ENCODE measurements at places on chromosomes 7 and 10.

GRCh38 chr10:110009736-110010475 lies 2.1 kb downstream of the ADD3 start:
- DNase-seq, result no peak

DNA sequence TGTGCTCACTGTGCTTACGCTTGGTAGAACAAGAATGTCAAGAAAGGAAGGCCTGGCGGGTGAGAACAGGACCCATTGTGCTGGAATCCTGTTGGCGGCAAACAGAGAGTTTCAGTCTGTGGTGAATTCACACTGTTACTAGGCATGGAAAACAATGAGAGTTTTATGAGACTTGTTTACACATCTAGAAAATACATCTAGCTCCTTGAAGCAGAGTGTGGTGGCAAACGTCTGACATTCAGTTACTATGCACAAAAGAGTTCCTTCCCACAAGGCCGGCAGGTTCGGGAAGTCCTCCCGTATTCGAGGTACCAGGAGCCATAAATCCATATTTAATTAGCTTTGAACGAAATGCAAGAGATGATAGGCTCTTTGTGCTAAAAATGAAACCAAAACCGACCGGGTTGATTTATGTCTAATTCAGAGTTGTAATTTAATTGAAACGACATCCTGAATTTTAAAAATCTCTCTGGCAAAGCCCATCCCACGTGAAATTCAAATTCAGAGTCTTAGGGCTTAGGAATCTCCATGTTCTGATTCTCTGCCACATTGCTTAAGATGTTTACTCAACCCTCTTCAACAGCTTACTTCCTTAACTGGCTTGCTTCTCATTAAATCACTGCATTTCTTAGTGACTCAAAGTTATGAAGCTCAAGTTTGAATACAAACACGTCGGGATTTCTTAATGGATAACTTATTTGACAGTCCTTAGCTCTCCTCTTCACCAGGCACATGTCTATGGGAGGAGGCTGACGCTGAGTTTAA lies 299.9 kb upstream of the PITRM1 start:
- no peak for DNase-seq

- DNase-seq, result no peak
Observed at GRCh38 chr7:67743501-67743900, 746.9 kb downstream of the TYW1 start.

DNA sequence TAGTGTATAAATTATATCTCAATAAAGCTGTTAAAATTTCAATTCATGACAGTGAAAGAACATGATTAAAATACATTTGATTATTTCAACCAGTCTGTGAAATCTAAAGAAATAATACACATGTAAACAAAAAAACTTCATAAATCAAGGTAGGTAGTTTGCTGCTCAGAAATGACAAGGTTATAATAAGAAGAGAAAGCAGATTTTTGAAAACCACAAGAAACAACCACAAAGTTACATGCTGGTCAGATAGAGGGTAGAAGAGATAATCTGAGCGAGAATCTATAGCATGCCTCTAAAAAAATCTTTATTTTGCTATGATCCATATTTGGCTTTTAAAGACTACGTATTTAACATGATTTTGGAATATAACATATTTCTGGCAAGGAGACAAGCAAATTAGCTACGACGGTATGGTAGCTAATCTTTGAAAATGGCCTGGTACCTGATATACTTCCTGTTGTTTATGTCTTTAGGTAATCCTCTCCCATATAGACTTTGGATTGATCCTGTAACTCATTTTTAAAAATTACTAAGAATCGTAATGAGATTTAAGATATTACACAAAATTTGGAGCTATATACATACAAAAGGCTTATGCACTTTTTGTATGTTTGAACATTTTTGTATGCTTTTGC lies 23.5 kb upstream of the VCL start:
- no peak for DNase-seq

DNA sequence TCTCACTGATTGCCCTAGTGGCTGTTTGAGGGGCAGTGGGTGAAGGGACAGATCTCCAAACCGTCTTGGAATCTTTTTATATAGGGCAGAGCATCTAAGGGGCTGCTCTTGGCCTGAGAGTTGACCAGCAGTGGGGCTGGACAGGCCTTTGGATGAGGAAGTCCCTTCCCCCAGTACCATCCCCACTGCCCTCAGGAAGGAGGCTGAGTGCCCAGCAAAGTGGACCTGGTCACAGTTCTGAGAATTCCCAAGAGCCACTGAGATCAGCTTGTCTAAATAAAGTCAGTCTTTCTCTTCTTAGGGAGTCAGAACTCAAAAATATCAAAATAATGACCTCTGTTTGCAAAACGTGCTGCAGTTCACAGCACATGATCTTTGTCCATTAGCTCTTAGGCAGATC lies 5.6 kb downstream of the GDF10 start:
- no peak for DNase-seq

DNA sequence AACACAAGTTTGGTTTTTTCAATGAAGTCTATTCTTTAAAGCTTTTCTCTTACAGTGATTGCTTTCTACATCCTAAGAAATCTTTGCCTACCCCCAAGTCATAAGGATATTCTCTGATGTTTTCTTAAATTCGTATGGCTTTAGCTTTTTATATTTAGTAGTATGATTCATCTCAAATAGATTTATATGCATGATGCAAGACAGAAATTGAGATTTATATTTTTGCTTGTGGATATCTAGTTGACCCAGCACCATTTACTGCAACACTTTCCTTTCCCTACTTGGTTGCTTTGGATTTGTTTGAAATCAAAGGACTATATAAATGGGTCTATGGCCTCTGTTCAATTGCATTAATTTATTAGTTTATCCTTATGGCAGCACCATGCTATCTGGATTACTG lies 113.9 kb downstream of the ZNF438 start:
- DNase-seq, result no peak

GRCh38 chr10:105761576-105762260 lies 1120.6 kb downstream of the SORCS3 start:
- DNase-seq, result no peak

DNA sequence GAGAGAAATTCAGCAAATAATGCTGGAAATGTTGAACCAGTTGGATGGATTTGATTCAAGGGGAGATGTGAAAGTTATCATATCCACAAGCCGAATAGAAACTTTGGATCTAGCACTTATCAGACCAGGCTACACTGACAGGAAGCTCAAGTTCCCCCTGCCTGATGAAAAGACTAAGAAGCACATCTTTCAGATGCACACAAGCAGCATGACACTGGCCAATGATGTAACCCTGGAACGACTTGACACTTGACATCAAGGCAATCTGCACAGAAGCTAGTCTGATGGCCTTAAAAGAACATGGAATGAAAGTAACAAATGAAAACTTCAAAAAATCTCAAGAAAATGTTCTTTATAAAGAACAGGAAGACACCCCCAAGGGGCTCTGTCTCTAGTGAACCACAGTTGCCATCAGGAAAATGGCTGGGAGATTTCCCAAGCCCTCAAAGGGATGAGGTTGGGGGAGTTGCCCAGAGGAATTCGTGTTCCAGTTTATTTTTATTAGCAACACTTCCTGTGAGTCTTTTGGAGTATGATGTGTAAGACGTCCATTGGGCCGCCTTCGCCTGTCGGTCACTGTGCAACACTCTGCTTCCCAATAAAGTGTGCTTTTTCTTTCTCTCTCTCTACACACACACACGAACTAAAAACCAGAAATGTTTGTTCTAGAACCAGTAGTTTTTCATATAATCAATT lies 200.0 kb downstream of the HIBADH start:
- no peak for DNase-seq

GRCh38 chr7:25712500-25712899 lies 439.5 kb upstream of the NFE2L3 start:
- DNase-seq, result no peak

DNA sequence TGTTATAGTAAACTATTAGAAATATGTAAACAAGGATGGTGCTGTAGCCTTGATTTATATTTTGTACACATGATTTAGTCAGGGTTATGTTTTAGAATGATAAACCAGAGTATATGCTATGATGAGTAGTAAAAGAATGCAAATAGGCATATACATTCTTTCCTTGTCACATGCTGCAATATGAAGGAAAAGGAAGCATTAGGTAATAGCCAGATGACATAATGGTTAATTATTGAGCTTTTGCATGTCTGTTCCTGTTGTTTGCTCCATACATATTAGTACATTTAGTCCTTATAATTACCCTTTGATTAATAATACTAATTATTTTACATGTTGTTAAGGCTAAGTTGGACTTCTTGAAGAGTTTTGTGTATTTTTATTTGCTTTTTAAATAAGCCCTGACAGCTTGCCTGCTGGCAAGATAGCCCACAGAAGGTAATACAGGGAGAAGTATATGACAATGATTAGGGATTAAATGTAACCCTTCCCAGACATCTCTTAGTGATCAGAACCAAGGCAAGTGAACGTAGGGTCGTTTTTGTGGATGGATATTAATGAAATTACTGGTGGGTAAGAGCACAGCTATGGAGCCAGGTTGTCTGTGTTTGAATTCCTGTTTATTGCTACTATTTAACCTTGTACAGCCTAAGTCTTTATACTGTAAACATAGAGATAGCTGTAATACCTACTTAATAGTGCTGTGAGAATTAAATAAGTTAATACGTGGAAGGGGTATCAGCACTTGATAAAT lies 68.4 kb downstream of the PHTF2 start:
- DNase-seq, result no peak

DNA sequence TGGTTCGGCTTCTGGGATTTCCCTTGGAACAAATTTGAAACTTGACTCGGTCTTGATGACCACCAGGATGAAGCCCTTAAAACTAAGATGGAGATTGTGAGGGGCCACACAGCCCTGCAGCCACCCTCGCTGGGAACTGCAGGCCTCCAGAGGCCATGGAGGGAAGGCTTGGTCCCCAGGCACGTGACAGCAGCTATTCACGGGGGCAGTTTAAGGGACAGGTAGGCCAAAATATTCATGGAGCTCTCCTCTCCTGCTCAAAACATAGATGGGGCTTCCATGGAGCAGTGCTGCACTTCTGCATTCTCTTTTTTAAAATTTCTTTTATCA lies 137.0 kb downstream of the ADCY1 start:
- DNase-seq, result no peak
